NCI-H2081 (cell line): ENCODE measurements at places on chromosomes 4 and X.

DNA sequence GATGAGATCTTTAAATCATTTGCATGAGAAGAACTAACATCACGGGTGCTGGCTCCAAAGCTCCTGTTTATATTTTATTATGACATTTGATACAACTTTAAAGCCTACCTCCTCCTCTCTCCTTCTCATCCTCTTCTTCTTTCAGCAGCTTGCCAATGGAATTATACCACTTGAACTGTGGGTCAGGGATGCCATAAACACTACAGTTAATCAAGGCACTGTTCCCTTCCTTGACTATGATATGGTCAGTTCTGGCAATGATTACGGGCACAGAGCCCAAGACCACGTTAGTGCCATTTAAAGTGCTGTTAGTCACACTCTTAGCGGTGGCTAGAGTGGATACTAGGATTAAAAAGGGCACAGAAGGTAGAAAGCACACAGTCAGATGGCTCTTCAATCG, 20.7 kb downstream of the MFAP3L start:
- no peak for DNase-seq

DNA sequence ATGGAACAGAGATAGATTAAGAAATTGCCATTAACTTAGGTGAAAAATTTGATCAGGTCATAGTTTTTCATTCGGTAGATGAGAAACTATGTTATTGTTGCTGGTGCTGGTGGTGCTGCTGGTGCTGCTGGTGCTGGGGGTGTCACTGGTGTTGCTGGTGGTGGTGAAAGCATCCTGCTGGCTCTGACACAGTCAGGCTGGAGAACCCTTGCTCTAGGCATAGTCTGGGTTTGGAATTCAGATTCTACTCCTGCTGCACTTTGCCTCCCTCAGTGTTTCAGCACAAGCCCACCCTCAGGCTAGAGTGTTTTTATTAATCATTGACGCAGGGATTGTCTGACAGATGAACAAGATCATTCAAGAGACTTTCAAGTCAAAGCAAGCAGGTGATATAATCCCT, 80.2 kb downstream of the USP46 start:
- DNase-seq, result no peak

DNA sequence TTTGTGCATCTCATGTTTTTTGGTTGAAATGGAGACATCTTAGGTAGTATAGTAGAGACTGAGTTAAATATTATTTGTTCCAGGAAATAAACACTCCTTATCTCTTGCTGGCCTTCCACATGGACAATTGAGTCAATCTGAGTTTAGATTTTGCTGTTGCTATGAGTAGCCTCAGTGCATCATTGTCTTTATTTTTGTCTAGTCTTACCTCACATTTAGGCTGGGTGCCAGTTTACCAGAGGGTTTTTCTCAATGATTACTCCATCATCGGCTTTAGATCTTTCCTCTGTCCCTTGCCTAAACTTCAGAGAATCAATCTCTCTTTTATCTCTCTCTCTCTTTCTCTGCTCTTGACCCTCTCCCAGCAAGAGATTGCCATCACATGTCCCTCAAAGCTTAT, 73.6 kb downstream of the GABRB1 start:
- DNase-seq, result no peak

GRCh38 chrX:77731821-77732419, 54.1 kb downstream of the ATRX start:
- DNase-seq, result no peak

DNA sequence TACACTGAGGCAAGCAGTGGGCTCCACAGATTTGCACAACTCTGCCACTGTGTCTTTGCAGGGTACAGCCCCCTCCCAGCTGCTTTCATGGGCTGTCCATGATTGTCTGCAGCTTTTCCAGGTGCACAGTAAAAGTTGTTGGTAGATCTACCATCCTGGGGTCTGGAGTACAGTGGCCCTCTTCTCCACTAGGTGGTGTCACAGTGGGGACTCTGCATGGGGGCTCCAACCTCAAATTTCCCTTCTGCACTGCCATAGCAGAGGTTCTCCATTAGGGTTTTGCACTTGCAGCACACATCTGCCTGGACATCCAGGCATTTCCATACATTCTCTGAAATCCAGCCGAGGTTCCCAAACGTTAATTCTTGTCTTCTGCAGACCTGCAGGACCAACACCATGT, 1002.3 kb downstream of the FAM133A start:
- DNase-seq, result no peak
